ENCODE measurements at places on chromosomes 13 and 19. TPM values are rescaled to one million over a fixed set of nuclear protein-coding genes. Genes with fewer than 3 reads are reported as not detected.

- no peak for DNase-seq
Measured at GRCh38 chr13:110902370-110902769, 12.5 kb downstream of the ANKRD10 start.

DNA sequence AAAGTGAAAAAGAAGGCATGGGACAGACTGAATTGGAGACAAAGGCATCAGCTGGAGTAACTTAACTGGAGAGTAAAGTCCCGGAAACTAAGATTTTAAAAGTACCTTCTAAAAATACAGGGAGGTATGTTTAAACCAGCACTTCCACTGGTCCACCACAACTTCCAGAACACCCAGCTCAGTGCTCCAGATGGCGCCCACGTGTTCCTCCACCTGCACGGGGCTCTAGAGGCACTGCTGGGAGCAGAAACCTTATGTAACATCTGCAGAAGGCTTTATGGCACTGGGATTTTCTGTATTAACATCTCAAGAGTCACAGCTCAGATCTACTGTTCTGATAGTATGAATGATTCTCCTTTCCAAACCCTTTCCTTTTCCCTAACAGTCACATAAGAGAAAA, 252.1 kb downstream of the DCLK1 start:
- no peak for DNase-seq

The LCP1 gene
- total RNA-seq, result 163 TPM

The SPACA6 gene
- total RNA-seq, result 14.2 TPM

The TTC9B gene
- total RNA-seq, result not detected

DNA sequence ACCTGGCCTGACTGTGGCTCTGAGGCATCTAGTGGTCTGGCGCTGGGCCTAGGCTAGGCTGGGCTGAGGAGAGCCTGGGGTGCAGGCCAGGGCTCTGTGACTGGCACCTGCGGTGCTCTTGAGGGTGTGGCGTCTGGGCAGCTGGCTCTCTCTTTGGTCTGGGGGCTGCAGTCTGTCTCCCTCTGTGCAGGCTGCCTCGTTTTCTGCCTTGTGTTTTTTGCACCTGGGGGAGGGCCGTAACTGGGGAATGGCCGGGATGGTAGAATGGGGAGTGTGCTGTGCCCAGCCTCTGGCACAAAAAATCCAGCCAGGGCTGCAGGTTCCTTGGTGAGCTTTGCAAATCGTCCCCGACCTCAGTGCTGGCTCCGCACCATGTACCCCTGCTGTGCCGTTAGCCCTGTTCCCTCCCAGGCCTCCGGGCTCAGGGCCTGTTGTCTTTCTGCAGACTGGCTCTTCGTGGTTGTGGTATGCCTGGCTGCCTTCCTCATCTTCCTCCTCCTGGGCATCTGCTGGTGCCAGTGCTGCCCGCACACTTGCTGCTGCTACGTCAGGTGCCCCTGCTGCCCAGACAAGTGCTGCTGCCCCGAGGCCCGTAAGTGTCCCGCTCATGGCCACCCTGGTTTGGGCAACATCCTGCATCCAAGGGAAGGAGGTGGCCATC, 6.5 kb upstream of the USF2 start:
- DNase-seq, result no peak

DNA sequence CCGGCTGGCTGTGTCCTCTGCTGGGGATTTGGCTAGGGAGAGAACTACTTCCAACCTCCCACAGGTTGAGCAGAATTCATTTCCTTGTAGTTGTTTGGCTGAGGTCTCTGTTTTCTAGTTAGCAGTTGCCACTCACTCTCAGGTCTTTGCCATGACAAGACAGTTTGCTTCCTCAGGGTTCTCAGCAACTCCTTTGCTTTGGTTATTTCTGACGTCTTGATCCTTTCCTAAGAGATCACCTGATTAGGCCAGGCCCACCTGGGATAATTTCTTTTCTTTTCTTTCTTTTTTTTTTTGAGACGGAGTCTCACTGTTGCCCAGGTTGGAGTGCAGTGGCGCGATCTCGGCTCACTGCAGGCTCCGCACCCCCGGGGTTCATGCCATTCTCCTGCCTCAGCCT, 9.4 kb upstream of the CACNG8 start:
- no peak for DNase-seq

DNA sequence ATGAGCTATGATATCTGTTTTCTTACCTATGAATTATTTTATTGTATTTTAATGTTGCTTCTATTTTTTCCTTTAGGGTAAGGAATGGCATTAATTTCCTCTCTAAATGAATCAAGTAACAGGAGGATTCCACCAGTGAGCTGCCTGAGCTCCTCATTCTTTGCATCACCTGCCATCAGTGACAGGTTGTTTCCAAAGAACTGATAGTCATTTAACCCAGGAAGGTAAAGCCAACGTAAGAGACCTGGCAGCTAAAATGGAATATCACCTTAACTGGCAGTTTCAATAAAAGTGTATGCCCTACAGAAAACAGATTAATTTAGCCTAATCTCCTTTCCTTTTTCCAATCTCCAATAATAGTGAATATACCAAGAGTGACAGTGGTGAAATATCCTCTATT, 812.0 kb downstream of the SLITRK5 start:
- no peak for DNase-seq

- no peak for DNase-seq
Measured at GRCh38 chr13:20149762-20150161, 11.1 kb downstream of the GJA3 start.

DNA sequence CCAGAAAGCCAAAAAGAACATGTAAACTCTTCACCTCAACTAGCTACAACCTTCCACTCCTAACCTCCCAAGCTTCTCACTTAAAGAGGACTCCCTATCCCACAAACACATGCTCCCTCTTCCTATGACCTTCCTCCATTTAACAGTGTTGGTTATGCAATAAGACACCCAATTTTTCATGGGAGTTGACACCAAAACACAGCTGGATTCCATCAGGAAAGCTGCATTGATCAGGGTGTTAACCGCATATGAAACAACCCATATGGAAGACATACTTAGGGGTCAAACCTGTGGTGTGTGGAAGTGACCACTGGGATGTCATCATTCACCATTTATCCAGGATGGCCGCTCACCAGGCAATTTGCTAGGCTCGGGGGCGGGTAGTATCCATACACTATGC, 21.9 kb downstream of the ZNF473 start:
- DNase-seq, result no peak

- no peak for DNase-seq
Measured at GRCh38 chr13:60931858-60932546, 483.6 kb downstream of the PCDH20 start.

DNA sequence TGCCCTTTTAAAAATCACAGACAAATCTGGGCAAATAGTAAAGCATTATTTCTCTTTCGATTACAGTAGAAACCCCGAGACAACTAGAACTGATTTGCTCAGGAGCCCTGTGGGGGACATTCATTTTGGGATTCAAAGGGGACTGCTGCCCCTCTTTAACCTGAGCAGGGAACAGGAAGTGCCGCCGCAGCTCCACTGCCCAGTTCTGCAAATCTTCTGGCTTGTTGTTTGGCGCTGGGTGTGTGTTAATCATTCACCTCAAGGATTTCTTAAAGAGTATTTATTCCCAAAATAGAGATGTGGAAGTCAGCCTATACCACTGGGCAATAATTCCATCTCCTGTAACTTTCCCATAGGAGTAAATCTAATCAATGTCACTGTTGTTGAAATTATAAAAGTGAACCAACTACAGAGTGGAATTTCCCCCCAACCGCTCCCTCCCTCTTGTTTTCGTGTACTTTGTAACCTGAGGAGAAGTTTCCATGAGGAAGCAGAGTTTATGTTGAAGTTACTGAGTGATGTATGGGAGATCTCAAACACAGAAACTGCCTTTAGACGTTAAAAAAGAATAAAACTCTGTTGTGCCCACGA, 515.8 kb downstream of the KLF12 start:
- no peak for DNase-seq

DNA sequence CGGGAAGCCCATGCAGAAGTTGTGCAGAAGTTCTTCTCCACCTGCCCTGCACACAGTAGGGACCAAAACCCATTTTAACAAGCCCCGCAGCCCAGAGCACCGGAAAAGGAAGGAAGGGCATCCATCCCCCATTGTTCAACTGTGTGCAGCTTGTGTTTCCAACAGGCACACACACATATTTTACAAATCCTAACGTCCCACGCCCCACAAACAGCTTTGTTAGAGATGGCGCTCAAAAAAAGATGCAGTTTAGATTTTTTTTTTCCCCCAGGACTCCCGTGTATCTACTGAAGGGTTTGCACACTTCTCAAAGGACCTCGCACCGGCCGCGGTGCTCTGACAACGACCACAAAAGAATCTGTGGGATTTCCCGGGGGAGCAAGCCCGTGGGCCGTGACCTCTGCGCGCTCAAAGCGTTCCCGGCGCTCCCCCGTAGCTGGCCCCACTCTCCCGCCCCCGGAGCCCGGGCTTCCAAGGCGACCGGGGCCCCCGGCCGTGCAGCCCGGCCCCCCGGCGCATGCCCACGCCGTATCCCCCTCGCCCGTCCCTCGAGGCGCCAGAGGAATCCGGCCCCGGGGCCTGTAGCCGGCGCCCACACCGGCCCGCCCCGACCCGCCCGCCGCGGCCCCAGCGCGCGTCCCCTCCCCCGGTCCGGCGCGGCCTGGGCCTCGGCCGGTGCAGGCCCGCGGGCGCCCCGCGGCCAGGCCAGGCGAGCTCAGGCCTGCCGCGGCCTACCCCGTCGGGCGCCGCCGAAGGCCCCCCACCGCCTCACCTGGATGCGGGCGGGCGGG, 523 bp downstream of the ELAVL1 start:
- DNase-seq, result peak; percentile 54

GRCh38 chr13:73767191-73767741, 366.9 kb downstream of the KLF12 start:
- no peak for DNase-seq

- no peak for DNase-seq
Measured at GRCh38 chr13:112903606-112904195, 65.3 kb upstream of the MCF2L start.

- peak; percentile 88 for DNase-seq
Measured at GRCh38 chr19:10517760-10518443, 655 bp upstream of the S1PR5 start.

DNA sequence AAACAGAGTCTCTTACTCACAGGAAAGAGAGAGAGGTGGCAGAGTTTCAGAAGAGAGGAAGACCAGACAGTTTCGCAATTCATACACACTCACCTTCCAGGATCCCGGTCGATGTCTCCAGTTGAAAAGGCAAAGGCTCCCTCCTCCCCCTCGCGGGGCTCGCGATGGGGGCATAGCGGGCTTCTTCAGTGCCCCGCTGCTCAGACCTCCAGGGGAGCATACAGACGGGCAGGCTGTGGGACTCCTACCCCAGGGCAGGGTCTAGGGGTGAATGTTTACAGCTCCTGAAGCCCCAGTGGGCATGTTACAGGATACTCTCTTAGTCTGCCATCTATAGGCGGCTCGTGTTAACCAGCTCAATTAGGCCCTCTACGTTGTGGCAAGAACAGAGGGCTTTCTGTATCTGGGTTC, 139.2 kb downstream of the SLITRK5 start:
- no peak for DNase-seq

- no peak for DNase-seq
Measured at GRCh38 chr13:25727250-25727649, 324.6 kb downstream of the SHISA2 start.

DNA sequence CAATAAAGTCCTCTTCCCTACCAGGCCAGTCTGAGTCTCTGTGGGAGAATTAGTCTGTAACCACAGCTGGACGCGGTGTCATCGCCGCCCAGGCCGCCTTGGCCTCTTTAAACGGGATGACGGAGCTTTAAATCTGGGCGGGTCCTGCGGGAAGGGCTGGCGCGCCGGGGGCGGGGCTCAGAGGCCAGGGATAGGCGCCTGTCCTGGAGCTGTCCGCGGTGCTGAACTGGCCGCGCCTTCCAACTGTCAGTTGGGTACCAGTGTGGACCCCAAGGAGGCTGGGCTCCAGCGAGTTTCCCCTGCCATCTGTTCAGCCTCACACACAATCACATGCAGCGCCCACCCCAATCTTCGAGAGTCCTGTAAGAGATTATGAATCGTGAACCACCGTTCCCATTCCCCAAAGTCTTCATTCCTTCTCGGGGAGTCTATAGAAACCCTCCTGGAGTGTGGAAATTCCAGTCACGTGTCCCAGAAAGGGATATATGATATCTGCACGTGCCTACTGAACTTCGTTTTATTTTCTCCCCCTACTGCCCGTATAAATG, 11.5 kb downstream of the APLP1 start:
- peak; percentile 94 for DNase-seq

GRCh38 chr13:99867535-99868257, 103.9 kb downstream of the ZIC5 start:
- DNase-seq, result no peak

- DNase-seq, result peak; percentile 44
Measured at GRCh38 chr13:113152984-113153809, 5.3 kb upstream of the PROZ start.

Measured in K562 (cell line).